ENCODE measurements at places on chromosomes 6 and 20. TPM values are rescaled to one million over a fixed set of nuclear protein-coding genes. Genes with fewer than 3 reads are reported as not detected.

GRCh38 chr6:144578385-144579350 is 293.5 kb downstream of the UTRN start:
- no peak for DNase-seq

Gene AURKA
- total RNA-seq, result 60.1 TPM

DNA sequence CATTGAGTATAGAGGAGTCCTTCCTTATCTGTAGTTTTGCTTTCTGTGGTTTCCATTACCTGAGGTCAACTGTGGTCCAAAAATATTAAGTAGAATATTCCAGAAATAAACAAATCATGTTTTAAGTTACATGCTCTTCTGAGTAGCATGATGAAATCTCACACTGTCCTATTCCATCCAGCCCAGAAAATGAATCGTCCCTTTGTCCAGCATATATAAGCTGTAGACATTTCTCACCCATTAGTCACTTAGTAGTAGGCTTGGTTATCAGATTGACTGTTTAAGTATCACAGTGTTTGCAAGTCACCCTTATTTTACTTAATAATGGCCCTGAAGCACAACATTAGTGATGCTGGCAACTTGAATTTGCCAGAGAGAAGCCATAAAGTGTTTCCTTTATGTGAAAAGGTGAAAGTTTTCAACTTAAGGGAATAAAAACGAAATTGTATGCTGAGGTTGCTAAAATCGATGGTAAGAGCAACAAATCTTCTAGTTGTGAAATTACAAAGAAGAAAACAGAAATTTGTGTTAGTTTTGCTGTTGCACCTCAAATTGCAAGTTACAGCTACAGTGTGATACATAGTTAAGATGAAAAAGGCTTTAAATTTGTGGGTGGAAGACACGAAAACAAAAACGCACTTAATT is 198.6 kb upstream of the SIM1 start:
- DNase-seq, result no peak

Gene PCK1
- total RNA-seq, result not detected

Gene TMEM242
- 9.2 TPM for total RNA-seq

GRCh38 chr6:80010288-80010687 is 5.8 kb downstream of the TTK start:
- DNase-seq, result no peak

DNA sequence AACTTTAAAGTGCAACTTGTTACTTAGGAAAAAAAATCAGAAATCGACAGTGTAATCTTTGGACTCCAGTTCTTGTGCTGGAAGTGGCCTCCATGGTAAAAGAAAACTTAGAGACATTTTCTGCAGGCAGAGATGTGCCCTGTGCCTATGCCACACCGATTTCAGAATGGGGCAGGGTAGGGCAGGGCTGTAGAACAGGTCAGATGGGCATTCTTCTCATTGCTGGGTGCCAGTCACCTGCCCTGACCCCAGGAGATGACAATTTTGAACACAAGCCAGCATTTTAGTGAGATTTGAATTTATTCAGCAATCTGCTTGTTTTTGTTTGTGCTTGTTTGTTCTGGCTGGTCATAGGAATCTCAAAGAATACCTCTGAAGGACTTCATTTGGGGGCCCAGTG is 63.3 kb downstream of the SASH1 start:
- no peak for DNase-seq

Gene ARG1
- not detected for total RNA-seq

Gene GGT7
- total RNA-seq, result 19.8 TPM

GRCh38 chr6:53327017-53327395 is 21.7 kb downstream of the ELOVL5 start:
- DNase-seq, result no peak

DNA sequence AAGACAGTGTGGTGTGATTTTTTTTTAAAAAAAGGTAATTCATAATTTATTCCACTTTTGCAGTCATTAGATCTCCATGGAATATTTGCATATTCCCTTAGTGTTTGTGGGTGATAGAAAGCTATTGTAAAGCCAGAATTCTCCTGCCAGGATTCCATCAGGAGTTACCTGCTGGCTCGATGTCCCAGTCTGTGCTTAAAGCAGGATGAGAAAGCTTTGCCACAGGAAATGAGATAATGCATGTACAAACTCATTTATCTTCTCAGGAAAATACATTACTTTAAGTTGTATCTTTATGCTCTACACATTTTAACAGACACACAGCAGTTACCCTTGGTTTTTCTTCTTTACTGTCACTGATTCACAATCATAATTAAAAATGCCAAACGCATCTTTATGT is 553.0 kb downstream of the CD109 start:
- no peak for DNase-seq

Gene EDN1
- total RNA-seq, result not detected

DNA sequence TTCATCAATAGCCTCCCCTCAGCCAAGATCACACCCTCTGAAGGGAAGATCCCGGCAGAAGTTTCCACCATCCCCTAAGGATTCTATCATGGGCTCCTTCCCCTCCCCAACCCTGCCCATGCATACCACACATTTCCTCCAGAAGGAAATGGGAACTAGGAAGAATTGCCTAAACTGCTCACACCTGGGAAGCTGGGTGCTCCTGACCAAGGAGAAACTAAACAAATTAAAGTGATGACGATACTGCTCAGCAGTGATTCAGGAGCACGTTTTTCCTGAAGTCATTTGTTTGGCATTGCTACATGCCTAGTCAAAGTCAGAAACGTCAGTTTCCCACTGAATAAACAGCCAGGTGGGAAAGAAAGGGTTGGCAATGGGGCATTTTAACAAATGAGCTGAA is 136.1 kb upstream of the CDYL start:
- no peak for DNase-seq
